Panc1 (cell line): ENCODE measurements at places on chromosomes 12 and 14. TPM values are rescaled to one million over a fixed set of nuclear protein-coding genes. Genes with fewer than 3 reads are reported as not detected.

DNA sequence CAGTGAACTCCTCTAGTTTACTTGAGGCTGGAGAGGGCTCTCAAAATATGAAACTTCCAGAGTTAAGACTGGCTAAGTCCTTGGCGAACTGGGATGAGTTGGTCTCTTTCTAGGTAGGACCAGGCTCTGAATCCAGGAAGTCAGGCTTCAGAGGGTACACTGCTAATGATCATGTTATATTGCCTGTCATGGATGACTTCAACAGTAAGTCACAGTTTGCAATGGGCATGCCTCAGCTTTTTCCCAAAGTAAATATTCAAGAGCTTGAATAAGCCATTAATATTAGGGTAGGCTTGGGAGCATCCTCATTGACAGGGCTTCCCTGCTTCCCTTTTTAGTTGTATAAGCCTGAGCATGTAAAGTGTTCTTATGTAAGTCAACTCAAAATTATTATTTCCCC lies 61.7 kb upstream of the PTHLH start:
- H3K27me3 ChIP-seq, result no peaks in the 10 kb centered on the region
- H3K27ac ChIP-seq, result no peak overlapping the region
- no peak overlapping the region for H3K4me3 ChIP-seq
- no peak for DNase-seq
- H3K4me1 ChIP-seq, result no peaks in the 10 kb centered on the region

DNA sequence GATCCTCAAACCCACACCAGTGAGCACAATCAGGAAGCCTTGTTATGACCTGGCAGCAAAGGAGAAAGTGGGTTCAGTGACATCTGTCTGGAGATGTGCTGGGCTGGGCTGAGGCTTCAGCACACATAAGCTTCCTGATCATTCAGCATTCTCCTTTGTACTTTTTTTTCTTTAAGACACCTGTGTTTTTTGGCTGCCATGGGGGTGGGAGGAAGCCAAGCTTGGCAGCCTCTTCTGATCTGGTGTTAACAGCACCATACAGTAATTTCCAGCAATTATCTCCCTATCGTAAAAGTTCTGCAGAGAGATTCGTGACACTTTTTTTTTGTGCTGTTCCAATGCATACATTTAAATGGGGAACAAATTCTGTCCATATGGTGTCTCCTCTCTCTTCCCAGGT lies 38.9 kb upstream of the RASSF3 start:
- no peak for DNase-seq
- no peaks in the 10 kb centered on the region for H3K36me3 ChIP-seq
- H3K27ac ChIP-seq, result no peak overlapping the region
- H3K4me3 ChIP-seq, result no peak overlapping the region
- no peaks in the 10 kb centered on the region for H3K27me3 ChIP-seq

- H3K27ac ChIP-seq, result no peak overlapping the region
- no peaks in the 10 kb centered on the region for H3K36me3 ChIP-seq
- H3K4me1 ChIP-seq, result no peaks in the 10 kb centered on the region
- no peak overlapping the region for H3K4me3 ChIP-seq
Observed at GRCh38 chr12:3191450-3191849, 114.3 kb downstream of the TSPAN9 start.

DNA sequence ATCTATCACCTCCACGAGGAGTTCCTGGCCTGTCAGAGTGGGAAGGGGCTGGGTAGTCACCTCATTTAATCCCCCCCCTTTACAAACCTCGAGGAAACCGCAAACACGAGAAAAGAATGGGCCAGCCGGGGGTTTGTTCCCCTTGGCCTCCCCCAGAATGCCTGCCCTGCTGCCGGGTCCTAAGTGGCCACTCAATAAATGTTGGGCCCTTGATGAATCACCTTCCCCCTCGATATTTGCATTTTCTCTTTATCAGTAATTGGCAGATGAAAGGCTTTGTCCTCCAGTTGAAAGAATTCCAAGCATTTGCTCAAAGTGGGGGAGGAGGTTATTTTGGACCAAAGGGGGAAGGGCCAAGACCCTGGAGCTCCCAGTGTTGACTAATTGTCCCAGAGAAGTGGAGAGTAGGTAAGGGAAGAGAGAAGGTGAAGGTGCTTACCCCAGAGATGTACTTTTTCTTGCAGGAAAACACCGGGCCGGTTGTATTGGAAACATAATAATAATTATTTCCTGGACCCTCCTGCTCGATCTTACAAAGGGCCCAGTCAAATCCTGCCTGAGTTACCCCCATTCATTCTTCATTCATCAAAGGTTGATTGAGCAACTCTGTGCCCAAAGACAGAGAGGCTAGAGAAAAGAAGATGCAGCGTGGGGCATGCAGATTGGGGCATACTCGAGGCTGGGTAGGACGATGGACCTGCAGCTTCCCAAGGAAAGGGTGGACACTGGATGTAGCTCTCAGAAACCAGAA lies 1.9 kb upstream of the KDM2B start:
- no peaks in the 10 kb centered on the region for H3K36me3 ChIP-seq
- H3K27me3 ChIP-seq, result no peaks in the 10 kb centered on the region
- H3K27ac ChIP-seq, result no peak overlapping the region
- H3K4me1 ChIP-seq, result peaks cover 18% of the 10 kb centered on the region
- no peak for DNase-seq

DNA sequence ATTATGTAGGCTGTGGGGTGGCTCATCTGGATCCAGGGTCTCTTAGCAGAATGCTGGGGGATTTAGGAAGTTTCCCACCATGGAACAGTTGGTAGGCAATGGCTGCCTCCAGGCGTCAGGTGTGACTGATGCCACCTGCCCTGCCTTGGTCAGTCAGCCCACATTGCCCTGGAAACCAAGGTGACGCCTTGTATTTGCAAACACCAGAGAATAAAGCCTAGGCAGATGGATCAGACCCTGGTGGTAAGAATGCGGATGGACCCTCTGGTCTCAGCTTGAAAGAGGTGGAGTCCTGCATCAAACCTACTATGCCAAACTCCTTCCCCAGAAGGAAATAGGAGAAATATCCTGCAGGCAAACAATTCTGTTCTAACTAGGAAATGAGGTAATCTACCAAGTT lies 38.2 kb downstream of the NCKAP5L start:
- no peaks in the 10 kb centered on the region for H3K36me3 ChIP-seq
- no peaks in the 10 kb centered on the region for H3K4me1 ChIP-seq
- H3K27ac ChIP-seq, result no peak overlapping the region
- no peak for DNase-seq
- no peak overlapping the region for H3K4me3 ChIP-seq

DNA sequence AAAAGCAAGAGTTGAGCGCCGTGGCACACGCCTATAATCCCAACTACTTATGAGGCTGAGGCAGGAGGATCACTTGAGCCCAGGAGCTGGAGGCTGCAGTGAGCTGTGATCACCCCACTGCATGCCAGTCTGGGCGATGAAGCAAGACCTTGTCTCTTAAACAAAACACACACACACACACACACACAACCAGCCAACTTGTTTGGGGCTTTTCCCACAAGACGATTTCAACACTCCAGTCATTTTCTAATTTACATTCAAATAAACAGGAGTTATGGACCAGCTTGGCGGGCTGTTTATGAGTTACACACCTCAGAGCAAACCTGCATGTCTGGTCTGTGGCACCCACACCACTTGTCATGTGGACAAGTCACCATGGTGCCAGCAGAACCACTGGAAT lies 6.7 kb downstream of the GLTP start:
- peaks cover 10% of the 10 kb centered on the region for H3K4me1 ChIP-seq
- H3K27ac ChIP-seq, result no peak overlapping the region
- H3K27me3 ChIP-seq, result no peaks in the 10 kb centered on the region
- no peaks in the 10 kb centered on the region for H3K36me3 ChIP-seq
- no peak overlapping the region for H3K4me3 ChIP-seq
- DNase-seq, result no peak

DNA sequence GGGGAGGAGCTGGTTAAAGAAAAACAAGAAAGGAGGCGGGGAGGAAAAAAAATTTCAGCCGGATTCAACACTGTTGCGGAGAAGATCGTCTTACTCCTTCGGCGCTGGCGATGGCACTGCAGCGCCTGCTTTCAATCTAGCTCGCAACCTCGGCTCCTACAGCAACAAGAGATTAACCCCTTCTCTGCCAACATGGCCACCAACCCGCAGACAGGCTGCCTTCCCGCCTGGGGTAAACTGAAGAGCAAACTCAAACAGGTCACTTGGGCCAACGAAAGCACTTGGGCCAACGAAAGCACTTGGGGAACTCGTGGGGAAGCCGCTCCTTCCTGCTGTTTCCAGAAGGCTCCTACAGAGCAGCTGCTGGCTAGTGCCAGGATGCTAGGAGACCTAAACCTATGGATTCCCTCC lies 73.7 kb downstream of the CIT start:
- no peaks in the 10 kb centered on the region for H3K36me3 ChIP-seq
- H3K4me3 ChIP-seq, result no peak overlapping the region
- DNase-seq, result no peak
- H3K27ac ChIP-seq, result no peak overlapping the region
- H3K4me1 ChIP-seq, result no peaks in the 10 kb centered on the region

DNA sequence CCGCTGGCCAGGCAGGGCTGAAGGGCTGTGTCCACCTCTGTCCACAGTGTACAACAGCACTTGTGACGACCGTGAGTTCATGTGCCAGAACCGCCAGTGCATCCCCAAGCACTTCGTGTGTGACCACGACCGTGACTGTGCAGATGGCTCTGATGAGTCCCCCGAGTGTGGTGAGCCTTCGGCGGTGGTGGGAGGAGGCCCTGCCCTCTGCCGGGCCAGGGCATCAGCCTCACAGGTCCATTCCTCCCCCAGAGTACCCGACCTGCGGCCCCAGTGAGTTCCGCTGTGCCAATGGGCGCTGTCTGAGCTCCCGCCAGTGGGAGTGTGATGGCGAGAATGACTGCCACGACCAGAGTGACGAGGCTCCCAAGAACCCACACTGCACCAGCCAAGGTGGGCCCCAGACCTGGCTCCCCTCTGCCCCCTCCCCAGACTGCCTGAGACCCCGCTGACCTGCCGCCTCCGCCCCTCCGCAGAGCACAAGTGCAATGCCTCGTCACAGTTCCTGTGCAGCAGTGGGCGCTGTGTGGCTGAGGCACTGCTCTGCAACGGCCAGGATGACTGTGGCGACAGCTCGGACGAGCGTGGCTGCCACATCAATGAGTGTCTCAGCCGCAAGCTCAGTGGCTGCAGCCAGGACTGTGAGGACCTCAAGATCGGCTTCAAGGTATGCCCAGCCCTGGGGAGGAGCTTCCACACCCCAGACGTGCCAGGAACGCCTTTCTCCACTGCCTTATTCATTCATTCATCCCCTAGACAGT lies 20.8 kb upstream of the NXPH4 start:
- no peaks in the 10 kb centered on the region for H3K36me3 ChIP-seq
- no peak overlapping the region for H3K27ac ChIP-seq
- H3K4me3 ChIP-seq, result no peak overlapping the region

- DNase-seq, result no peak
- H3K4me1 ChIP-seq, result no peaks in the 10 kb centered on the region
- no peaks in the 10 kb centered on the region for H3K36me3 ChIP-seq
- no peaks in the 10 kb centered on the region for H3K27me3 ChIP-seq
- H3K4me3 ChIP-seq, result no peak overlapping the region
Observed at GRCh38 chr12:22173177-22173576, 127.2 kb downstream of the CMAS start.

- no peaks in the 10 kb centered on the region for H3K4me1 ChIP-seq
- H3K27me3 ChIP-seq, result no peaks in the 10 kb centered on the region
- no peaks in the 10 kb centered on the region for H3K36me3 ChIP-seq
Observed at GRCh38 chr12:50419112-50419909, 18.6 kb downstream of the LARP4 start.

DNA sequence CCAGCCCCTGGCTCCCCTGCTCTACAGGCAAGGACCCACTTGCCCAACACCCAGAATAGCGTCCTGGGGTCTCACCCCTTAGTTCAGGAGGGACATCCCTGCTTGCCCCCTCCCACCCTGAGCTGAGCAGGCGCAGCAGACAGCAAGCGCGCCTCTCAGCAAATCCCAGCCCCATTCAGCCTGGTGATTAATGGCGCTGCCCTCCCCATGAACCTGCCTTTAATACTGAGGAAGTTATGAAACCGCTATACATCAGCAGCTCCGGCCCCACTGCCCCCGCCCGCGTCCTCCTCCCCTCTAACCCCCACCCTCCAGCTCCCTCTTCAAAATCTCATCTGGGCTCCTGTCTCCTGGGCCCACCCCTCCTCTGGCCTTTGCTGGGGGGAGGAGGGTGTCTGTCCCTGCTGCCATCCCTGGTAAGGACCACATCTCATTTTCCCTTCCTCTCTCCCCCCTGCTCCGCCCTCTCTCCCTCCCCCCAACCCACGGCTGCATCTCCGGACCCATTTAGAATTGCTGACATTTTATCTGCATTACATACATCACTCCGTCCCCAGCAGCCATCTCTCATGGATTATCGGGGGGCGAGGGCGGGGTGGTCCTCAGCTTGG lies 7.1 kb upstream of the SMUG1 start:
- H3K4me3 ChIP-seq, result no peak overlapping the region
- peaks cover 23% of the 10 kb centered on the region for H3K4me1 ChIP-seq
- no peak for DNase-seq
- no peaks in the 10 kb centered on the region for H3K36me3 ChIP-seq
- H3K27me3 ChIP-seq, result no peaks in the 10 kb centered on the region

- no peak for DNase-seq
- no peaks in the 10 kb centered on the region for H3K27me3 ChIP-seq
- no peak overlapping the region for H3K4me3 ChIP-seq
- no peaks in the 10 kb centered on the region for H3K36me3 ChIP-seq
- H3K4me1 ChIP-seq, result no peaks in the 10 kb centered on the region; the same call in 1 of the 2 replicates
Observed at GRCh38 chr14:65303190-65303898, 109.2 kb upstream of the FUT8 start.

GRCh38 chr12:54417712-54418440 lies 1.2 kb downstream of the ITGA5 start:
- peak overlapping the region; percentile 81 for H3K27ac ChIP-seq
- no peak for DNase-seq
- H3K4me3 ChIP-seq, result peak overlapping the region; percentile 71
- no peaks in the 10 kb centered on the region for H3K27me3 ChIP-seq
- no peaks in the 10 kb centered on the region; the same call in 1 of the 2 replicates for H3K36me3 ChIP-seq
- peaks cover 41% of the 10 kb centered on the region for H3K4me1 ChIP-seq

DNA sequence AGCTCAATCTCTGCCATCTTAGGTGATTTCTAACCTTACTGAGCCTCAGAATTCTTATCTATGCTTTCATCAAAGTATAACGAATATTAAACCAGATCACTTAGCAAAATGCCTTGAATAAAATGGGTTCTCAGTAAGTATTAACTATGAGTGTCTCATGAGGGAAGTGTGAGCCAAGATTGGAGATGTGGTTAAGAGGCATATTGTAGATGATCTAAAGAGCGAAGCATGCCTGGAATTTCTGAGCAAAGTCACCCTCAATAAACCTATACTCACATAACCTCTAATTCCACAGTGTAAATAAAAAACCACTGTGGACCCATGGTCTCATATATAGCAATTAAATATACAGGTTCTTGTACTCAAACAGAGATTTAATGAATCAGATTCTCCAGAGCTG lies 193.1 kb upstream of the FSCB start:
- H3K27ac ChIP-seq, result no peak overlapping the region
- no peaks in the 10 kb centered on the region for H3K36me3 ChIP-seq
- H3K4me3 ChIP-seq, result no peak overlapping the region
- no peaks in the 10 kb centered on the region for H3K4me1 ChIP-seq
- DNase-seq, result no peak
- H3K27me3 ChIP-seq, result no peaks in the 10 kb centered on the region

GRCh38 chr12:93699271-93700145 lies 22.3 kb downstream of the CRADD start:
- H3K4me1 ChIP-seq, result no peaks in the 10 kb centered on the region
- H3K27ac ChIP-seq, result no peak overlapping the region
- no peaks in the 10 kb centered on the region for H3K27me3 ChIP-seq
- H3K36me3 ChIP-seq, result no peaks in the 10 kb centered on the region
- DNase-seq, result no peak

The LGR5 gene
- total RNA-seq, result 1.9 TPM

The STAC3 gene
- total RNA-seq, result 0.87 TPM

The SLC10A1 gene
- not detected for total RNA-seq

The INSM2 gene
- not detected for total RNA-seq

The CRIP1 gene
- total RNA-seq, result 1,056 TPM

The PRH2 gene
- not detected for total RNA-seq

The KITLG gene
- total RNA-seq, result 7.4 TPM

The CLEC9A gene
- not detected for total RNA-seq
